ENCODE measurements at places on chromosomes 4 and X.
A peak's percentile ranks its signal among the peaks of the same experiment; 100 is the strongest.

GRCh38 chrX:68697465-68698125, 50.1 kb downstream of the STARD8 start:
- DNase-seq = no peak

DNA sequence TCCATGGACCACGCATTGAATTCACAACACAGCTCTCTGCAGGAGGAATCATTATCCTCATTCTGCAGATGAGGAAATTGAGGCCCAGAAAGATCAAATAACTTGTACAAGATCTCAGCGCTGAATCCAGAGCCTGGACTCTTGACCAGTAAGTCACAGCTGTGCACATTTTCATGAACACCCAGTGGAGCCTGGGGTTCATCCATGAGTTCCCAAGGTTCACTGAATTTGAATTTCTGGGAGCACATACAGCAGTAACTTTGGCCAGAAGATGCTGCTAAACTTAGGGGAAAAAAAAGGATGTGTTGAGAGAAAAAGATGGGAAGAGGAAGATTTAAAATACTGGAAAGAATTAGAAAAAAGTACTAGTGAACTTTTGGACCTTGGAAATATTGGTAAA, 218.7 kb upstream of the PPARGC1A start:
- DNase-seq = no peak

GRCh38 chrX:39519030-39519488, 578.7 kb downstream of the BCOR start:
- DNase-seq = no peak

DNA sequence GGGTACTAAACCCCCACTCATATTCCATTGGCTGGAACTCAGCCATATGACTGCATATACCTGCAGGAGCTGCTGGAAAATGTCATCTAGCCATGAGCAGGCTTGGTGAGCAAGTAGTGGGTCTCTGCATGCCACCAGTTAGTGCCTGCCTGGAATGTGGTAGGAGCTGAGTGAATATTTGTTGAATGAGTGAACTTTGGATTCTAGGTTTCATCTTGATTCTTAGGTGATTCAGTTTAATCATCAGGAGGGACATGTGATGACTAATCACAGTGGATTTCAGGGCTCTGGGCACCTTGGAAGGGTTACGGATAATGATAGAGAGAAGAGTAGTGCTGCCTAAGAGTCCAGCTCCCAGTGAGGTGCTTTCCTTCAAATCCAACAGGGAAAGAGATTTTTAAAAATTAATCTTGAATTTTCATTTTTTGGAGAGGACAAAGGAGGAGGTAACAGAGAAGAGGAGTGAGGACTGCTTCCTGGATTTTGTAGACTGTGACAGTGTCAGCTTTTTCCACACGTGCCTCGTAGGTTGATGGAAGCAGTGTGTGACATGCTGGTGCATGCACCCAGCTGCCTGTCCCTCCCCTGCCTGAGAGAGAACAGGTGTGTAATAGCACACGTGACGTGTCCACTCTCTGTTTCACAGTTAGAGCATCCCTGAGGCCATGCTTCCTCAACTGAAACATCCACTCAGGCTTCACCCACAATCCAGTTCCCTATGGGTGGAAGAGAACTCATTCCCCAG, 30.4 kb downstream of the NHS start:
- DNase-seq = no peak

DNA sequence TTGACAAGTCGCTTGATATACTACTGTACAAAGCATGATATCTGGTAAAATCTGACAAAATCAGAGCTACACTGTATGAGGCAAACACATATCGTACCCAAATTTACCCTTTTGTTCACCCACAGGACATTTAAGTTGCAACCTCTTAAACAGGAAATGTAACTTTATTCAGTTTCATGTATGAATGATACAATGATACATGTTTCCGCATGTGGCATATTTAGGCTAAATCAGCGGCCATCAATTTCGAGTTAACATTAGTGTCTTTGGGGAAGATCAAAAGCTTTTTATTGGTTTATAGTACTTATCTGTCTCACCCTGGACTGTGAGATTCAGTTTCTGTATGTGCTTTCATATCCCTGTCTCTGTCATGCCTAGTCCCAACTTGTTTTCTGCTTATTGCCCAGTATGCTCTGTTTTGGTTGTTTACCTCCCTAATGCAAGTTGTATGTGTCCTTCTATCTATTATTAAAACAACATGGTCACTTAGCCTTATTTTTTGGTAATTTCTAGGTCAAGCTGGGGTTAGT, 97.3 kb upstream of the HPRT1 start:
- no peak for DNase-seq

GRCh38 chr4:108852691-108853090, 89.8 kb upstream of the ETNPPL start:
- no peak for DNase-seq

DNA sequence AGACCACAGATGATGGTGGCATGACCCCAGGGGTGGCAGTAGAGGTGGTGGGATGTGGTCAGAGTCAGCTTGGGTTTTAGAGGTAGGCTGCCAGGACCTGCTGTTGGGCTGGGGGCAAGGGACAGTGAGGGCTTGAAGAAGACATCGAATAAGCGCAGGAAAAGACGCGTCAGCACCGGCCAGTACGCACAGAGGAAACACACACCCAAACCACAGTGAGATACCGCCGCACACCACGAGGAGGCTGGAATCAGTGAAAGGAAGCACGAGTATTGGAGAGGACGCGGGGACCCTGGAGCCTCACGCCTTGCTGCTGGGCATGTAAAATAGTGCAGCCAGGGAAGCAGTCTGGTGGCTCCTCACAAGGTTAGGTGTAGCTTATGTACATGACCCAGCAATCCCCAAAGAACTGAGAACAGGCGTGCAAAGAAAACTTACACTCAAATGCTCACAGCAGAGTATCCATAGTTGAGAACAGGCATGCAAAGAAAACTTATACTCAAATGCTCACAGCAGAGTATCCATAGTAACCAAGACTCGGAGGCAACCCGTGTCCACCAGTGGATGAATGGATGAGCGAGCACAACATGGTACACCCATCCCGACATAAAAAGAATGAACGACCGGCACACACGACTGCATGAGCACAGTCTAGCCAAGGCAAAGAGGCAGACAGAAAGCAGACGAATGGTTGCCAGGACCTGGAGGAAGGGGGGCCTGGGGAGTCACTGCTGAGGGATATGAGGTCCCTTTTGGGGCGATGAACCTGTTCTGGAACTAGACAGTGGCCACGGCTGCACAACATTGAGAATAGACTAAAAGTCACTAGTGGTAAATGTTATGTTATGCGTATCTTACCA, 13.3 kb downstream of the PDZD4 start:
- DNase-seq = peak; percentile 38

DNA sequence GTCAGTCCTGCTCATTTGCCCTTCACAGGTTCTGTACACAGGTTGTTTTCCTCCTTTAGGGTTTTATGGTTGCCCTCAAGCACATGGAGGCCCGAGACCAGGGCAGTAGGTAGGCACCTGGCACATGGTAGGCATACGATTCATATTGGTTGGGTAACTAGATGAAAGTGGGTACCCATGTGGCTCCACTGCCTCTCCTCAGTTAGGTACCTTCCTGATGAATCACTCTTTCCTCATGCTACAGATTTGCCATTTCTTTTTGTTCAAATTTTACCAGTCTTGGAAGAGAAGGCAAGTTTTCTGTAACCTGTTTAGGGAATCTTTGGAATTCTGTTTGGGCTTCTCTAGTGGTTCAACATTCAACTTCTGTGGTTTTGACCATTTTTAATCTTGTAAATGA, 121.3 kb downstream of the FHIP1A start:
- DNase-seq = no peak

GRCh38 chr4:138710297-138710696, 305.3 kb upstream of the NOCT start:
- no peak for DNase-seq

DNA sequence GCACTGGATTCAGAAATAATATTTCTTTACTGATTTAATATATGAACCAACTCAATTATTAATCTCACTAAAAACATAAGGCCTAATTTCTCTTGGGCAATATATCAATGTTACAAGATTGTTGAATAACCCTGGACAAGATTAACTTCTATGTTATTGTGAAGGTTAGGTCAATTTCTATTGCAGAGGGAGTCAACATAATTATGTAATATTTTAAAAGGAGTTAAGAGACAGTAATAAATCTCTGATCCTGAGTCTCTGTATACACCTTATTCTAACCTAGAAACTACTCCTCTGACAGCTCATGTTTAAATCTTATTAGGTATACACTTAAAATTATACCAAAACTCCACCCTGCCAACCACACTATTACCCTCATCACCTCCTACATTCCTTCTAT, 15.1 kb upstream of the GPRIN3 start:
- no peak for DNase-seq
